ENCODE measurements at places on chromosomes 12 and 14.

GRCh38 chr14:100761481-100761880 lies 34.8 kb downstream of the DLK1 start:
- no peak for DNase-seq

- DNase-seq, result no peak
These were observed 20.1 kb downstream of the MBIP start for GRCh38 chr14:36300337-36300736.

- DNase-seq, result no peak
These were observed 23.6 kb downstream of the DAD1 start for GRCh38 chr14:22565391-22565945.

DNA sequence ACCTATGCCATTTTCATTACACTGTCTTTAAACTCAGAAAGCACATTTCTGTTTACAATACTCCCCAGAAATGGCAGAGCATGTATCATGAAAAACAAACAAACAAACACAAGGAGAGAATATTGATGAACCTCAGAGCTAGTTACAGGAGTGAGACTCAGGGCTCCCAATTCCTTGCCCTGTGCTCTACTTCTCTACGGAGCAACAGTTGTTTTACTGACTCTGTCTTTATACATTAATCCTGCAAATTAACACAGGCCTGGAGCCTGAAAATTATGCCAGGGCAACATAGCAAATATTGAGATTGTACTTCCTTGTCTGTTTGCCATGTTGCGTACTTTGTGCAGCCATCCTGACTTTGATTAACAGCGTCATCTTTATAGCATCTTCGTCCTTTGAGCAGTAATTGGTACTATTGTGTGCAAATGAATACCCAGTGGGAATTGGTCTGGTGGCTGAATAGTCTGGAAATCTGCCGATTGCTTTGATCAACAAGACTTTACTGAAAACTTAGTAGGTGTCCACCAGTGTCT lies 15.2 kb upstream of the AKAP6 start:
- DNase-seq, result no peak

DNA sequence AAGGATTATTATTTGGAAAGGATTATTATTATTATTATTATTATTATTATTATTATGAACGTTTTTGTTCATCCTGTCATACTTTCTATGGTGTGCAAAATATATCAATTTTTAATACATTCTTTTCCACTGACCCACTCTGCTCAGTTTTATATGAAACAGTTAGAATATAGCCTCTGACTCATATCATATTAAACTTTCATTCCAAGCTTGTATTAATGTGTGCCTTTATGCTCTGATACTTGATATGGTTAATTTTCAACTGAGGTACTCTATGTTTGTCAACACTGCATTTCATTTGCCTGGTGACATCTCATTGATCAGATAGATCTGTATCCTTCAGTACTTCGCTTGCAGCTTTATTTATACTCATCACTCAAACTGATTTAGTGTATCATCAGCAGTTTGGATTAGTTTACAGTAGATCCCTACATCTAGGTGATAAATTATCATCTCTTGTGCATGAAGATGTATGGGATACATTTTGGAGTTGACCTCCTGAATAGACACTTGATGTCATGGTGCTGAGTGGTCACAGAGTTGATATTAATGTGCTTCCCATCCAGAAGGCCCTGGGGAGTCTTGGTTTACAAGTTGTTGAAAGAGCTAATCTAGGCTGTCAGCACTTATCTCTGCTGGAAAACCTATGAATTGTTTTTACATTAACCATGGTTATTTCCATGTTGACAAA lies 271.8 kb downstream of the TRHDE start:
- no peak for DNase-seq

GRCh38 chr12:104064842-104065427 lies 604 bp downstream of the HCFC2 start:
- no peak for DNase-seq
